ENCODE measurements at places on chromosomes 3 and 15. TPM values are rescaled to one million over a fixed set of nuclear protein-coding genes. Genes with fewer than 3 reads are reported as not detected.

The MKRN3 gene
- total RNA-seq = 0.98 TPM

GRCh38 chr3:111627092-111627491 lies 31.9 kb upstream of the ZBED2 start:
- DNase-seq = no peak

The CRYGS gene
- 4.0 TPM for total RNA-seq

The CSNK1G1 gene
- total RNA-seq = 26.1 TPM

- no peak for DNase-seq
Observed at GRCh38 chr3:124463234-124463633, 267.0 kb upstream of the UMPS start.

GRCh38 chr3:15217841-15218267 lies 11.8 kb downstream of the CAPN7 start:
- DNase-seq = no peak

DNA sequence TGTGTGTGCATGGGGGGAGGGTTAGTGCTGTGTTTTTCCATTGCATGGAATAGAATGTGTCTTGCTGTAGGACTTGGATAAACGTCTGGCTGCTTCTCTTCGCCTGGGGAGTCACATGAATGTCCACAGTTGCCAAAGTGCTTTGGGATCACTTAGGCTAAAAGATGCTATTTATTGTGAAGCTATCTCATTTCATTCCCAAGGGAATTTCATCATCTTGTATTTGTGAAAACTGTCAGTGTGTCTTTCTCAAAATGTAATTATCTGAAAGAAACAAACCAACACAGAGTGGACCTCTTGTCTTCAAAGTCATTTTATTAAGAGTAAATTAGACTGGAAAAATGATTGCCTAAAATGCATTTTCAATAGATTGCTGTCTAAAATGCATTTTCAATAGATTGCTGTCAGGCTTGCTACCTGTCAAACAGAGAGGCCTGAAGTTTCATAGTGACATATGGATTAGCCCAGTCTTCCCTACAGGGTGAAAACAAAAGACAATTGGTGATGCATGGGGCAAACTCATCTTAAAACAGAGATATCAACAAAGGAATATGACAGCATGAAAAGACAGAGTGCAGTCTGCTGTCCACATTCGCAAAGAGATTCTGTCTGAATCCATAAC lies 117.1 kb upstream of the GOLIM4 start:
- no peak for DNase-seq

GRCh38 chr15:83039206-83039605 lies 27.8 kb upstream of the C15orf40 start:
- no peak for DNase-seq

- no peak for DNase-seq
Observed at GRCh38 chr15:48681353-48681752, 35.8 kb upstream of the FBN1 start.

DNA sequence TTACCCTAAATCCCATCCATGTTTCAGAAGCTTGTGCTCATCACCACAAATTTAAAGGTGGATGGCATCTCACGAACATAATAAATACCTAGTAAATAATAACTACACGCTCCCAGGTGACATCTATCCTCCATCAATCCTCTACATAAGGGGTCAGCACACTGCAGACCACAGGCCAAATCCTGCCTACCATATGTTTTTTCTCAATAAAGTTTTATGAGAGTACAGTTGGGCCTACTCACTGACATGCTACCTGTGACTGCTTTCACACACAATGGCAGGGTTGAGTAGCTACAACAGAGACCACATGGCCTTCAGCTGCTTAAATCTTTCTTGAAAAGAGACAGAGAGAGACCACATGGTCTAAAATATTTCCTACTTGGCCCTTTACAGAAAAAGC lies 105.9 kb downstream of the LMLN start:
- DNase-seq = no peak

The PLA2G4D gene
- not detected for total RNA-seq

GRCh38 chr15:80777137-80777536 lies 2.0 kb upstream of the CEMIP start:
- no peak for DNase-seq

- no peak for DNase-seq
Observed at GRCh38 chr15:57461541-57461940, 85.2 kb downstream of the CGNL1 start.

GRCh38 chr15:72342385-72342784 lies 22.4 kb upstream of the CELF6 start:
- DNase-seq = no peak

DNA sequence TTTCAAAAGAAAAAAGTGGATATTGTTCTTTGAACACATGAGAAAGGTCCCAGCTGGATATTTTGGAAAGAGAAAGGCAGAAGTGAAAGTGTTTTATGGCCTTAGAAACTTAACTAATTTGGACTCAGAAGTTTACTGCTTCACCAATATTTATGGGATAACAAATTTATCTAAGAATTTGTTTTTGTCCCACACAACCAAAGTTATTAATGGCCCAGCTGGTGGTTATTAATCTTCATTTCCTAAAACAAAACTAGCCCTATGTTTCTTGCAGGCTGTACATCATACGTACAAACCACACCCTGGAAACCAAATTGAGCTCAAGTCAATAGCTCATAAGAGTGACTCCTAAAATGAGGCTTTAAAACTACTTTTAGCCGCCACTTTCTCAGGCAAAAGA lies 372.9 kb upstream of the LMCD1 start:
- no peak for DNase-seq

DNA sequence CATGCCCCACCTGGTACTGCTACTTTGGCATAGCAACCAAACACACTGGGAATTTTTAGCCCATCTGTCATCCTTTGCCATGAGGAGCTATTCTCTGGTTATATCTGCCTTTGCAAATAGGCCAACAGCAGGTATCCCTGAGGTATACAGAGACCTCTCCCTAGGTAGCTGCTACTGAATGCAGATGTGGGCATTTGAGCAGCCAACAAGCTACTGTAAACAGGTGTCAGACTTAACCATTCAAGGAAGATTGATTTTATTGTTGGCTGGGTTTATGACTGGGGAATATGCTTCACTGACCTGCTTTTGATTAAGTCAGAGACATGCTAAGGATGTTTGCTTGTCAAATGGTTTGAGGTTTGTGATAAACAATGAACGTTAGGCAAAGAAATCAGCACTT lies 183.2 kb downstream of the OXSM start:
- DNase-seq = no peak

GRCh38 chr3:39541917-39542329 lies 74.4 kb downstream of the MOBP start:
- DNase-seq = no peak

The EBLN2 gene
- 9.4 TPM for total RNA-seq

The SHC4 gene
- total RNA-seq = 0.24 TPM

- DNase-seq = peak; percentile 46
Observed at GRCh38 chr15:65902373-65902772, 33.1 kb downstream of the RAB11A start.

The SH2D7 gene
- not detected for total RNA-seq

GRCh38 chr3:66413151-66413751 lies 87.6 kb downstream of the LRIG1 start:
- no peak for DNase-seq

GRCh38 chr3:23761440-23761896 lies 44.3 kb upstream of the UBE2E1 start:
- no peak for DNase-seq
